ENCODE measurements at places on chromosomes 3 and 15. TPM values are rescaled to one million over a fixed set of nuclear protein-coding genes. Genes with fewer than 3 reads are reported as not detected.
A peak's percentile ranks its signal among the peaks of the same experiment; 100 is the strongest.

GRCh38 chr3:102016417-102016816 lies 167.1 kb downstream of the NFKBIZ start:
- no peak for DNase-seq

DNA sequence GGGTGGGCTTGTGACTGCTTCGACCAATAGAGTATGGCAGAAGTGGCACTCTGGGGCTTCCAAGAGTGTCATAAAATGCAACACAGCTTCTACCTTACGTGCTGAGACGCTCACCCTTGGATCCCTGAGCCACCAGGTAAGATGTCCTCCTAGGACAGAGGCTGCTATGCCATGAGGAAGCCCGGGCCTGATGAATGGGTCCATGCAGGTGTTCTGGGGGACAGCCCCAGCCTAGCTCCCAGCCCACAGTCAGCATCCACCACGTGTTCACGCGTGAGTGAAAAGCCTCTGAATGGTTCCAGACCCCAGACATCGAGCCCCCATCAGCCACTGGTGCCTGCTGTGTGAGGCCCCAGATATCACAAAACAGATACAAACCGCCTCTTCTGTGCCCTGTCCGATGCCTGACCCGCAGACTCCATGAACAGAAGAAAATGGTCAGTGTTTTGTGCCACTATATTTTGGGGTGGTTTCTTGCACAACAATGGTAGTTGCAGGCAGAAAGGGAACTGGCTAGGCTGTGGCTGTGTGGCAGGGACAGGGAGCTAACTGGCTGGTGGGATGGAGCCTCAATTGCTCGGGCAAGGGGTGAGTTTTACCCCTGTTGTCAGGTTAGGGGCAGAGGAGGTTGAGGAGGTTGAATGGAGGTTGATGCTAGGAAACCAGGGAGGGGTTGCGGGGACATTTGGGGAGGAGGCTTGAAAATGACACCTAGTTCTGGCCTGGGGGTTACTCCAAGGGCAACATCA lies 92.2 kb downstream of the LINGO1 start:
- no peak for DNase-seq

The BCL2A1 gene
- 0.82 TPM for total RNA-seq

The PLIN1 gene
- 0.45 TPM for total RNA-seq

The MAP6D1 gene
- 5.3 TPM for total RNA-seq

The BFSP2 gene
- not detected for total RNA-seq

- no peak for DNase-seq
These were observed 78.8 kb upstream of the BOC start for GRCh38 chr3:113132571-113132996.

The ADAMTS17 gene
- total RNA-seq = 4.4 TPM

DNA sequence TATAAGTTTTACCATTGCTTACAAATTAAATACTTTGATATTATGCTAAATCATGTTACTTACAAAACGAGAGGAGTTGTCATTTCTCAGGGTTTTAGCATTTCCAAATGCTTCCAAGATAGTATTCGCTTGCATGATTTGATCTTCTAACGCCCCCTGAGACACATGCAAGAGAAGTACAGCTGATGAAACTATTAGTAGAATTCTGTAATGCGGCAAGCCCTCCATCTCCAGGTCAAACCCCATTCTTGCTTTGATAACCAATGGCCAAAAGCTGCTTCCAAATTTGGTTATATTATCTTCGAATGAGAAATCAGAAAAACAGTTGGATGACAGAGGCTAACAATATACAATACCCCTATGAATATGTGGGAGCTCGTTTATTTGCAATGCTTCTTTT lies 14.7 kb downstream of the MYH15 start:
- no peak for DNase-seq

The FOXB1 gene
- 0.91 TPM for total RNA-seq

The COL8A1 gene
- 1.1 TPM for total RNA-seq

The TMEM108 gene
- total RNA-seq = 9.1 TPM

The ACKR4 gene
- total RNA-seq = not detected

DNA sequence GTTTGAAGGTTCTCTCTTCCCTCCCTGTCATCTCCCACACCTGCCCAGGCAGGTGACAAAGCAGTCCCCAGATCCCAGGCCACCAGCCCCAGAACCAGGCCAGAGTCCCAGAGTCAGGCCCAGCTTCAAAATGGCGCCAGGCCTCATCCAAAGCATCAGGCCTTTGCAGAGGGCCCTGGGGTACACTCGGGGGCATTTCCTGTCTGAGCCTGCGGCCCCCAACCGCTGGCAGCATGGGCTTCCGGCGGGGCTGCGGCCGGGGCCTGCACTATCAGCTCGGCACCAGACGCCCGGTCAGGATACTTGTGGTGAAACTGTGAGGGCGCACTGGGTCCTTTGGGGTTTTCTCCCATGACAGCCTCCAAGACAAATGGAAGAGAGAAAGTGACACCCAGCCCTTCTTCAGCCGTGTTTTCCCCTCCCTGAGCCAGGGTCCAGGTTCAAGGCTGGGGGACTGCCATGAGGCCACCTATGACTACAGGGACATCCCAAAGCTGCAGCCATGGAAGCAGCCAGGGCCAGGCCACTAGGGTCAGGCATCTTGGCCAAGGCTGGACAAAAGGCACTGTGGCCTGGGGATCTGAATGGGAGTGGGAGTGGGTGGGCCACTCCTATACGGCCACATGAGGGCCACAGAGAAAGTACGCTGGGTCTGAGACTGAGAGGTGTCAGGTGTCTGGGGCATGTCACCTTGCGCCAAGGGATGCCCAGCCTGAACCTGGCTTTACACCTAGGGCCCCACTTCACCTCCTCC lies 33.9 kb downstream of the RPN1 start:
- DNase-seq = peak; percentile 13

DNA sequence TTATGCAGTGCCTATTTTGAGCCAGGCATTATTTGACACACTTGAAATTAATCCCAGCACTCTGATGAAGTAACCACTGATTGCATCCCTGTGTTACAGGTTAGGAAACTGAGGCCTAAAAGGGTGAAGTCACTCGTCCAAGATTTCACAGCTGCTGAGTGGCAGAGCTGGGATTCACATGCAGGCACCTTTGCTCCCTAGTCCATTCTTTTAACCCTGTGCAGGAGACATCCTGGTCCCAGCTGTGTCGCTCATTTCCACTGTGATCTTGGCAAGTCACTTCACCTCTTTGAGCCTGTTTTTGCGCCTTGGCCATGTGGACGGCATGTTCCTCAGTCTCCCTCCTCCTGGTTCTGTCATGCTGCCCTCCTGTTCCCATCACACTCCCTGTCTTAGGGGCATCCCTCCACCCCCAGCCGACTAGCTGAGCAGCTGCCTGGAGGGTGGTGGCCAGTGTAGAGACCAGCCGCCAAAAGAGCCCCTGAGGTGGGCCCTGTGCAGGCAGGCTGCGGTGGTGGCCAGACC lies 70.6 kb downstream of the SMAD6 start:
- no peak for DNase-seq

DNA sequence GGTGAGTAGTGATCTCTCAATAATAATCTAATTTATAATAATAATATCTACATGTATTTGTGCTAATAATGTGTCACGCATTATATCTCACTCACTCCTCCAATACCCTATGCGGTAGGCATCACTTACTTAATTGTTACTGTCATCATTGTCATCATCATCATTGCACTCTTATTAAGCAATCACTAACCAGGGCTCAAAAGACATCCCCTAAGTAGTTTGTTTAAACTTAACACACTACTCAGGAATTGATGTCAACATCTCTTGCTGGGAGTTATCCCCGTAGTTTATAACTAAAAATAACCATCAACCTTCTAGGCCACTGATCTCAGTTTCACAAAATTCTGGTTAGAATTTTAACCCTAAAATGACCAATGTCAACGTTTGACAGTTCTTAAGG lies 56.8 kb upstream of the ICE2 start:
- DNase-seq = no peak

DNA sequence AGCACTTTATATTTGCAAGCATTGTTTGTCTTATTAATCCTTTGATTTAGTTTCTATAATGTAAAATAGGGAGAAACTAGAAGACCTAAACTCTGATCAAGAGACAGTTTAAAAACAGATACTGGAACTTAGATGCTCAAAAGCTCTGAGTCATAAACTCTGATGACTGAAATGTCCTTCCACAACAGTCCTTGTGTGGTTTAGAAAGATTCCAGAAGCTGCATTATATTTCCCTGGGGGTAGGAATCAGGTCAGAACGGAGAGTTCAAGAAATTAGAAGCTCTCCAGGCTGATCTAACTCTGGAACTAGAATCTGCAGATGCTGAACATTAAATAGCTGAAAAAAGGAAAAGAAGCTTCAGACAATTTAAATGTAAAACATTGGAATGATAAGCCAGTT lies 18.3 kb upstream of the ONECUT1 start:
- no peak for DNase-seq

GRCh38 chr3:125552401-125552800 lies 32.4 kb upstream of the SNX4 start:
- no peak for DNase-seq

- DNase-seq = no peak
These were observed 15.1 kb downstream of the KNG1 start for GRCh38 chr3:186732169-186732766.

DNA sequence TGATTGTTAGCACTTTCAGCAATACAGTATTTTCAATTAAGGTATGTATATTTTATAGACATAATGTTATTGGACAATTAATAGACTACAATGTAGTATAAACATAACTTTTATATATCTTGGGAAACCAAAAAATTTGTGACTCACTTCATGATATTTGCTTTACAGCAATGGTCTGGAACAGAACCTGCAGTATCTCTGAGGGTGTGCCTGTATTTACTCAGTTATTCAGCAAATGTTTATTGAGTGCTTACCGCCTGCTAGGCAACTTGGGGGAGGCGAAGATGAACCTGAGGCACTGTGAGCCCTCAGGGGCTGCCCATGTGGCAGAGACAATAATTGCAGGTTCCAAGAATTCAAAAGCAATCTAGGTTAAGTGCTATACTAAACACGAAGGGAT lies 144.8 kb downstream of the GABRB3 start:
- DNase-seq = no peak

DNA sequence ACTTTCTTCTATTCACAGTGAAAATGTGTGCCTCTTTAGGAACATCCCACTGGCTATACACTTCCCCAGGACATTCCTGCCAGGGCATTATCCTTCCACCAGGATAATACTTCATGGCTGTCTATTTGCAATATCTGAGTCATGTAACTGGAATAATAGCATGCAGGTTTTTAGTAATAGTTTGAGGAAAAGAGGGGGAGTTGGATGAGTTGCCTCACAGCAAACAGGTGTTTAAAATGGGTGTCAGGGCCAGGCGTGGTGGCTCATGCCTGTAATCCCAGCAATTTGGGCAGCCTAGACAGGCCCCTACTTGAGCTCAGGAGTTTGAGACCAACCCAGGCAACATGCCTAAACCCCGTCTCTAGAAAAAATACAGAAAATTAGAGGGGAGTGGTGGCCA lies 585.9 kb downstream of the DIPK2A start:
- DNase-seq = no peak

GRCh38 chr3:27591312-27592210 lies 107.4 kb upstream of the SLC4A7 start:
- DNase-seq = no peak

The LSMEM2 gene
- total RNA-seq = 0.36 TPM

- DNase-seq = no peak
These were observed 79.2 kb upstream of the COL8A1 start for GRCh38 chr3:99559196-99559595.

DNA sequence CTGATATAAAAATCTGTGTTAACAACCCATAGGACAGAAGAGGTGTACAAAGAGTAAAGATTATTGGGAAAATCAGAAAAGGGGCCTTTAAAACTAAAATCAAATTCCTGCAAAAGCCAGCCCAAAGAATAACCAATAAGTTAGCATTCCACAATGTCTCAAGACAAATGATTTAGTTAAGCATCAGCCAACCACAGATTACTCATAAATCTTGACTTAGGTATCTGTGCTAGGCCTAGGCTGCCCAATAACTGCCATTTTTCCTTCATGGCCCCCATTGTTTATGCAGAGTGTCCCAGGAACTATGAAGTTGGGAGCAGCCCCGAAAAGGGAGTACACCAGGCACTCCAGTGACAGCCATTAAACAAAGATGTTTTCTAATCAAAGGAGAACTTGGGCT lies 7.4 kb downstream of the TRANK1 start:
- DNase-seq = no peak

- no peak for DNase-seq
These were observed 733.0 kb upstream of the DPPA4 start for GRCh38 chr3:110070161-110070916.

The ACTRT3 gene
- total RNA-seq = 4.5 TPM

DNA sequence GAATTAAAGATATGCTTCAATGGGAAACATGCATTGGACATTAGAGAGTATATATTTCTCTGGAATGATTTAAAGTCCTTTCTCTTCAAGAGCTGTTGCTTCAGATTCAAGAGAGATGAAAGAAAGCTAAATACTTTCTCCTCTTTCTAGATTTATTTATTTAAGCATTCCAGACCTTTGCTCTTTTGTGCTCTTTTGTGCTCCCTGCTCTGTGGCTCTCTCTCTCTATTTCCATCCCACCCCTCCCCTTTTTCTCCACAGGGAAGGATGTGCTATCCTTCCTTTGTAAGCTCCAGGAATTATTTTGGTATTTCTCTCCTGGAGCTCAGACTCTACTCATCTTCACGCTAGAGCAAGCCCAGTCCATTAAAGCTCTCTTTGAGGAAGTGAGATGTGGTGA lies 871.9 kb upstream of the GBE1 start:
- no peak for DNase-seq

The PCOLCE2 gene
- total RNA-seq = 12.6 TPM

DNA sequence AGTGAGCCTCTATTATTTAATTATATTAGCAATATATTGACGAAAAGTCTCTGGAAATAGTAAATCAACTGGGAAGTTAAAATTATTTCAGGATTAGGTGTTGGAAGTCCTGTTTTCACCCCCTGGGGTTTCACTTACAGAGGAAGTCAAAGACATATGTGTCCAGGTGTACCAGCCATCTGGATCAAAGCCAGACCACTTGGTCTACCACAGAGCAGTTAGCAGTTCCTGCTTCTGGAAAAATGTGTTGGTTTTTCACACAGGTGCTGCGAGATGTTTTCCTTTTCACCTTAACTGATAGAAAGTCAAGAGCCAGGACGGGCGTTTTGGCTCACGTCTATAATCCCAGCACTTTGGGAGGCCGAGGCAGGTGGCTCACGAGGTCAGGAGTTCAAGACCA lies 13.1 kb downstream of the MME start:
- no peak for DNase-seq

DNA sequence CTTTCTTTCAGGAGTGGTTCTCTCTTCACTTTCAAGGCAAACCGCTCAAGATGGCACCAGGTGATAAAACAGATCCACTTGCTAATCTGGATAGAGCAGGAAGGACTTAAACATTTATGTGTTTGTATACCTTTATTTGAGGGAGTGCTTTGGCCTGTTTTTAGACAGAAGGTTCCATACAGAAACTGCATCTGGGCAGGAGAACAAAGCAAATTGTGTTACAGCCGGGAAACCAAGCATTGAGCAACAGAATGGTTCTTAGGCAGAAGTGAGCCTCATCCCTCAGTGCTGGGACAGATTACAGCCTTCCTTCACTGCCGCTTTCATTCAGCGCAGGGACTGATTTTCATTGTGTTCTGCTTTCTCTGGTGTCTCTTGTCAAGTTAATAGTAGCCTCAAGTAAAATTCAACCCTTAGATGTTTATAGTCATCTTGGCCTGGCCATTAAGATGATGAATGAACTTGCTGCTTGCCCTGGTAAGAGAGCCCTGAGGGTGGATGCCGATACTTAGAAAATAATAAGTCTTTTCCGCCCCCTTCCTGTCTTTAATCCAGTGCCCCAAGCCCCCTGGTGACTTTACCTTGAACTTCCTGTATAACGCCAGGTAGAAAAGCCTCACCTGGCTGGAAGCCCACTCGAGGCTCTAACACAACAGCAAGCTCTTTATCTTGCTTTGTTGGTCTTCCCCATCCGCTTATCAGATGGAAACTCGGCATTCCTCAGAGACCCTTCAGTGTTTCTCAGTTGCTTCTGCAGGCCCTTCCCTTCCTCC lies 168.0 kb upstream of the CTDSPL start:
- no peak for DNase-seq

GRCh38 chr3:97967966-97968365 lies 4.3 kb downstream of the RIOX2 start:
- DNase-seq = no peak

Data from cerebellum (tissue), 4 donors.